ENCODE measurements at places on chromosomes 2 and 18.

DNA sequence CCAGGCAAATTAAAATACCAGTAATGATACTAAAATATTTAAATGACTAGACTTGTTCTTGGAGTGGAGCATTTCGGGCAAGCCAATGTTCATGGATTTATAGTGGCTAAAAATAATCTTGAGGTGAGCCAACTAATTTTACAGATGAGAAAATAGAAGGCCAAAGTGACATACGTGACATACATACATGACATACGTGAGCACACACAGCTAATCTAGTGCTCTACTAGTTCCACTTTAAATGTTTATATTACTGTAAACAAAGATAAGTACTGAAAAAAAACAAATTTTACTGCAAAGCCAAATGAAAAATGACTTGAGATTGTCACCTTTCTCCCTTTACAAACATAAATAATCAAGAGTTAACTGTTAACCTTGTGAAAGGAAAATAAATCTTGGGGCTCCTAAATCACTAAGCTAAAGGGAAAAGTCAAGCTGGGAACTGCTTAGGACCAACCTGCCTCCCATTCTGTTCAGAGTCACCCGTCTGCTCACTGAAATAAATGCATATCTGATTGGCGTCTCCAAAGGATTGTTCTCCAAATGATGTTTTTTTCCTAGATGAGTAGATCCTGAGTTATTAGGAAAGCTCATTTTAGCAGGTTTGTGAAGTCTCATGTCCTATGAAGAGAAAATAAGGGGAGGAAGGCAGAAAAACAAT lies 96.7 kb downstream of the PMS1 start:
- no peak for DNase-seq

DNA sequence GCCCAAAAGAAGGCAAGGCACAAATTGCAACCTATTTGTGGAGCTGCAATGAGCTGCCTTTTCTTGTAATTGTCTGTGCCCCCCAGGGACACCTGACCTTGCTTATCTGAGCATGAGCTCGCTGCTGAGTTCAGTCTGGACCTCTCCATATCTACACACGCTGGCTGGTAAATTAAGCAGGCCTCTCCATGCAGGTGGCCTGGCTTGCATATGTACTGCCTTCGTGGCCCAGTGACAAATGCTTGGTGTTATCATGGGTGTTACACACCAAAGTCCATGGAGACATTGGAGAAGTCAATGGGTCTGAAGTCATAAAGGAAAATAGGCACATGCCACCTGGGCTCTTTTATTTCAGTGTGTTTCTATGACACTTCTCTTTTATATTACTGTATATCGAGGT lies 121.2 kb downstream of the IRS1 start:
- no peak for DNase-seq

DNA sequence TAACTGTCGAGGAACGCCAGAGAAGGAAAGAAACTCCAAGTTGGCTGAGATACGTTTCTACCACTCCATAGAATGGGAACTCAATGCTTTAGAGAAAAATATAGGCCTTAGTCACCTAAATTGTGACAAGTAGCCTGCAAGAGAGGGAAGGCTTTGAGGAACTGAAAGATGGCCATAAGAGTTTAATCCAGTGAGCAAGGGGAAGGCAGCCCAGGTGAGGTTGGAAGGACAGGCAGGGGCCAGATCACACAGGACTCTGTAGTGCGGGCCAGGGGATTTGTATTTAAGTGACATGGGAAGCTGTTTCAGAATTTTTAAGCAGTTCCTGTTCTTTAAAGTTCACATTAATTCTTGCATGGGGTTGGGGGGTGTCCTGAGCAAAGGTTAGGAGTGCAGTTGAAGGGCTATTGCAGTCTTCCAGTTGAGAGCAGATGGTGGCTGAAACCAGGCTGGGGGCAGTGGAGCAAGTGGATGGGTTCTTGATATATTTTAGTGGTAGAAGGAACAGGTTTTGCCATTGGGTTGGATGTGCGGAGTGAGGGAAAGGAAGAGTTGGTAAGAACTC lies 138.9 kb upstream of the PELI1 start:
- no peak for DNase-seq

DNA sequence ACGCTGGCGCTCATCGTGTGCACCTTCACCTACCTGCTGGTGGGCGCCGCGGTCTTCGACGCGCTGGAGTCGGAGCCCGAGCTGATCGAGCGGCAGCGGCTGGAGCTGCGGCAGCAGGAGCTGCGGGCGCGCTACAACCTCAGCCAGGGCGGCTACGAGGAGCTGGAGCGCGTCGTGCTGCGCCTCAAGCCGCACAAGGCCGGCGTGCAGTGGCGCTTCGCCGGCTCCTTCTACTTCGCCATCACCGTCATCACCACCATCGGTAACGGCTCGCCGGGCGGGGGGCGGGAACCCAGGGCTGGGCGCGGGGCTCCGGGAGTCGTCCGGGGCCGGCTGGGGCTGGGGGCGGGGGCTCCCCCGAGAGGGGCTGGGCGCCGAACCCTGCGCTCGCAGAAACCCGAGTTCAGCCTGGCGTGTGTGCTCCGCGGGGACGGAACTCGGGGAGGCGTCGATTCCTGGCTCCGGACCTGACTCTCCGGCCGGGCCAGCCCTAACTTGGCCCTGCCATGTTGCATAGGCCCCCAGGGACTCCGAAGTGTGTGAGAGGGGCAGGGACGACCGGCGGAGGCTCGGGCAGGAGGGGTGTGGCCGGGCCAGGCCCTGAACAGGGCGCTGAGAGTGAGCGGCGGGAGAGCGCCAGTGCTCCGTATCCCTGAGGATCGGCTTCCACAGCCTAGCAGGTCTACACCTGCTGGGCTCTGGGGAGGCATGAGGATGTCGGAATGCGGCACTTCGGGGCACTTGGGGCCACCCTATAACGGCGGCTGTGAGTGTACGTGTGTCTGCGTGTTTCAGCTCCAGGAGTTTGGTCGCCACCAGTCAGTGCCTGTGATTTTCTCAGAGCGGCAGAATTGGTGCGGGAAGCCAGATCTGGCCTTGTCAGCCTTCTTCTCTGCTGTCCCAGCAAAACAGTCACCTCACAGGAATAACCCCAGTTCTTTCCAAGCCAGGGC lies 651 bp downstream of the KCNK3 start:
- no peak for DNase-seq

DNA sequence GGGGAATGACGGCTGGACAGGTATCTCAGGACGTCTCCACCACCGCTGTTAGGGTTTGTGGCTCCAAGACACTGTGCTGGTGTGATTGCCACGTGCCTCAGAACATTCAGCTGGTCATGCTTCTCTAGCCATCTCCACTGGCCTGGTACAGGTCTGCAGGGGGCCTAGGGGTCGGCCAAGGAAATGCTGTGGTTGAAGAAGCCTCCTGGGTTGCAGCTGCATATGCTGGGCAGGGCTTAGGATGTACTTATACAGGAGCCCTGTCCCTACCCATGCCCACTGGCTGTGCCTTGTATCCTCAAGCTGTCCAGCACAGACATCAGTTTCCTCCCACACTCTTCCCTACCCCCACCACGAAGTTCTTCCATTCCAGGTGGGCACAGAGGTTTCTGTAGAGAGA lies 64.1 kb downstream of the NPPC start:
- no peak for DNase-seq

- no peak for DNase-seq
These were observed 49.3 kb downstream of the ZNF516 start for GRCh38 chr18:76445741-76446232.

DNA sequence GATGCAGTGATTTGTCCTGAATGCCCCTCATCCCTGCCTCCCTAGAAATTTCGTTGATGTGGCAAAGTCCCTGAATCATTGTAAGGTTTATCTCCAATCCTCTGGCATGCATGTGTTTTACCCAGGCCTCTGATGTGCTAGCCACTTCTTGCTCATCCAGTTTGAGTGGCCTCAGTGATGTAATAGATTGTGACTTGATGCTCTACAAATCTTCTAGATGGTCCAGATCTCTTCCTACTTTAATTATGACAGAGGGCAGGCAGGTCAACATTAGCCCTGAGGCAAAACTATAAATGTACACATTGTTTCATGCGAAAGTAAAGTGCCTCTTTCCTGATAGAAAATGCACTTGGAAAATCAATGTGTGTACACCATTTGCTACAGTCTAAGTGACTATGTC lies 54.5 kb downstream of the LONRF2 start:
- no peak for DNase-seq

Data from activated T-helper 1 cell treated with anti-CD3 and anti-CD28 coated beads, Interleukin-12 subunit alpha, Interleukin-12 subunit beta, Interleukin-2, Interleukin-4 antibody, amounts not matched to agents 30 ng/mL and 10 ng/mL and 1 ng/mL, durations not matched to agents 14 hours and 24 hours and 36 hours (primary cell).